ENCODE measurements at places on chromosomes 1 and 21.

DNA sequence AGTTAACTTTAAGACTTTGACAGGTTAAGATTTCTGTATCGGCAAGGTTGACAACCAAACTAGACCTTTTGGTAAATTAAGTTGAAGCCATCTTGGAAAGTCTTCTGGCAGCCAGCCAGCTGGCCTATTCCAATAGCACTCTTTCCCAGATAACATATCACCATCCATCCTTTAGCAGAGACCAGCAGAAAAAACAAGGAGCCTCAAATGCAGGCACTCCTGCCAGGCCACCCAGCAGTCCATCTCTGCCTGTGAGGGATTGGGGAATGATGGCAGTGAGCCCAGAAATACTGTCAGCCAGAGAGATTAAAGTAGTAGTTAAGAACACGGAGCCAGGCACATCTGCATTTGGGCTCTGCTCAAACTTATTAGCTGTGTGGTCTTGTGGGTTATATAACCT is 19.4 kb downstream of the ZBTB40 start:
- no peak for DNase-seq

GRCh38 chr1:19606817-19607642 is 37.1 kb upstream of the NBL1 start:
- DNase-seq, result no peak

GRCh38 chr1:96842215-96842614 is 120.6 kb downstream of the PTBP2 start:
- no peak for DNase-seq

DNA sequence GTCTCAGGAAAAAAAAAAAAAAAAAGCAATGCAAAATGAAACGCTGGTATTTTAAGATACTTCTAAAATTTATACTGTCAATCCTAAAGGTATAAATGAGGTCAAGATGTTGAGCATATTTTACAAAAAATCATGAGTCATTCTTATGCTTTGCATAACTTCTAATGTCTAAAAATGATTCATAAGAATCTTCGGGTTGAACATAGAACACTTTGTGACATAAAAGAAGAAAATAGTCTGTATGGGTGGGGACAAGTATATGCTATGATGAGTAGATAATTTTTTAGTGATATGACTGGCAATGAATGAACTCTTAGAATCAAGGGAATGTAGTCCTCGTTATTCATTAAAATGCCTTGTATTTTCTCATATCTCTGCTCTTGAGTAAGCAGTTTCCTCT is 416.9 kb upstream of the USP24 start:
- DNase-seq, result no peak

- DNase-seq, result no peak
Measured at GRCh38 chr21:29810871-29811270, 128.9 kb downstream of the GRIK1 start.

- no peak for DNase-seq
Measured at GRCh38 chr1:38502758-38503157, 356.8 kb downstream of the RRAGC start.

GRCh38 chr1:160578525-160579191 is 638 bp downstream of the CD84 start:
- DNase-seq, result no peak

- DNase-seq, result no peak
Measured at GRCh38 chr1:110341872-110342331, 2.7 kb downstream of the RBM15 start.

- DNase-seq, result no peak
Measured at GRCh38 chr1:33727310-33727709, 136.6 kb upstream of the HMGB4 start.
